Fibroblast of villous mesenchyme (primary cell): ENCODE measurements at places on chromosomes 4 and X. TPM values are rescaled to one million over a fixed set of nuclear protein-coding genes. Genes with fewer than 3 reads are reported as not detected.

The ARHGAP24 gene
- 37.0 and 56.6 TPM in 2 replicates for total RNA-seq

The UGT2B17 gene
- not detected in 2 replicates for total RNA-seq

The CDS1 gene
- under 0.01 TPM in 2 replicates for total RNA-seq

The APLN gene
- under 0.01 TPM in 2 replicates for total RNA-seq

The SPANXB1 gene
- not detected in 2 replicates for total RNA-seq

The GABRQ gene
- total RNA-seq = under 0.01 TPM in 1 of 2 replicates, not detected in the other

The TNIP3 gene
- 0.32 and 0.43 TPM in 2 replicates for total RNA-seq

The TKTL2 gene
- under 0.01 TPM in 1 of 2 replicates, not detected in the other for total RNA-seq

The CFAP47 gene
- total RNA-seq = not detected in 2 replicates

The MEPE gene
- total RNA-seq = not detected in 2 replicates

The KLKB1 gene
- not detected in 2 replicates for total RNA-seq

The GAGE1 gene
- total RNA-seq = not detected in 2 replicates

The F11 gene
- not detected in 2 replicates for total RNA-seq

The PRPS2 gene
- 21.6 and 30.2 TPM in 2 replicates for total RNA-seq

The CDKL2 gene
- 0.32 and 1.3 TPM in 2 replicates for total RNA-seq

The TRO gene
- 16.8 and 17.1 TPM in 2 replicates for total RNA-seq

The KLHL4 gene
- total RNA-seq = 0.86 and 0.97 TPM in 2 replicates
